ENCODE measurements at places on chromosomes 6 and 20. TPM values are rescaled to one million over a fixed set of nuclear protein-coding genes. Genes with fewer than 3 reads are reported as not detected.
A peak's percentile ranks its signal among the peaks of the same experiment; 100 is the strongest.

- no peak for DNase-seq
Measured at GRCh38 chr6:98816799-98817198, 17.6 kb upstream of the POU3F2 start.

GRCh38 chr6:35202066-35202546 is 11.7 kb upstream of the SCUBE3 start:
- DNase-seq: no peak

WFDC5 gene
- polyA plus RNA-seq: not detected

GRCh38 chr6:157314705-157315321 is 8.5 kb downstream of the TMEM242 start:
- DNase-seq: peak; percentile 85
